ENCODE measurements at places on chromosomes 11 and 22.

- no peak for DNase-seq
These were observed 26.0 kb downstream of the CACNA1I start for GRCh38 chr22:39596601-39597000.

- no peak for DNase-seq
These were observed 1.0 kb downstream of the CBX7 start for GRCh38 chr22:39151329-39151975.

GRCh38 chr22:22955866-22956535 lies 68.4 kb downstream of the IGLL5 start:
- DNase-seq, result peak; percentile 79

DNA sequence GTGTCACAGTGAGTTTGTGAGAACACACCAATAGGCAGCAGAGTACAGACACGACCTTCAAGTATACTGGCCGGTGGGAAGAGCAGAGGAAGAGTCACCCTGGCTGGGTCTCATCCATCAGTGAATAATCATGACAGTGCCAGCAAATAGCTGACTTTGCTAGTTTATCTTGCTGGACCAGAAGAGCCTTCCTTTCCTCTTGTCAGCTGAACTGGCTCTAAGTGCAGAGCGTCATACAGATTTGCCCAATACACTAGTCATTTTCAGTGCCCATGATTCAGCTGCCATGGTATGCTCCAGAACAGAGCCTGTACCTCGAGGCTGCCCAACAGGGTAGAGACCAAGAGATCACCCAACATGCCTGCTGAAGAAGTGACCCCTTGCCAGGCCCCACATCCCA lies 82.9 kb upstream of the TBCEL start:
- no peak for DNase-seq

DNA sequence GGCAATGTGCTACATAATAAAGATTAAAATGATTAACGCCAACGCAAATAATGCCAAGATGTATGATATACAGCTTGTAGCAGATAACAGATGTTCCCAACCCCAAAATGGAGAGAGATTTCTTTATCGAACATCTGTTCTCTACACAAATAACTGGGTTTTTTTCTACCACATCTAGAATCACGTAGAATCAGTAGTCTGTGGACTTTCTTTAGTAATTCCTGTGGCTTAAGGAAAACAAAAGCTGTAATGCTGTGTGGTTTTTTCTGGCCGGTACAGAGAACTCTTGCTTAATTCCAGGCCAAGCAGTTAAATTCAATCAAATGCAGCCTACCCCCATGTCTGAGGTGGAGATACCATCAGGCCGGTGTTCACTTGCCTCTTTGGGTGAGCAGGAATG lies 303.4 kb downstream of the FAT3 start:
- DNase-seq, result no peak

DNA sequence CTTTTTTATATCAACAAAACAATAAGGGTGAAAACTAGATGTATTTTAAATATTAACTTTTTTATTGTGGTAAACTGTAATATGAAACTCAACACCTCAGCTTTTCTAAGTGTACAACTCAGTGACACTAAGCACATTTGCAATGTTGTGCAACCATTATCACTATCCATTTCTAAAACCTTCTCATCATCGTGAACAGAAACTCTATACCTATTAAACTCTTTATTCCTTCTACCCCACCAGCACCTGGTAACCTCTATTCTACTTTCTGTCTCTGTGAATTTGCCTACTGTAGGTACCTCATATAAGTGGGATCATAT lies 9.4 kb downstream of the HORMAD2 start:
- DNase-seq, result no peak

DNA sequence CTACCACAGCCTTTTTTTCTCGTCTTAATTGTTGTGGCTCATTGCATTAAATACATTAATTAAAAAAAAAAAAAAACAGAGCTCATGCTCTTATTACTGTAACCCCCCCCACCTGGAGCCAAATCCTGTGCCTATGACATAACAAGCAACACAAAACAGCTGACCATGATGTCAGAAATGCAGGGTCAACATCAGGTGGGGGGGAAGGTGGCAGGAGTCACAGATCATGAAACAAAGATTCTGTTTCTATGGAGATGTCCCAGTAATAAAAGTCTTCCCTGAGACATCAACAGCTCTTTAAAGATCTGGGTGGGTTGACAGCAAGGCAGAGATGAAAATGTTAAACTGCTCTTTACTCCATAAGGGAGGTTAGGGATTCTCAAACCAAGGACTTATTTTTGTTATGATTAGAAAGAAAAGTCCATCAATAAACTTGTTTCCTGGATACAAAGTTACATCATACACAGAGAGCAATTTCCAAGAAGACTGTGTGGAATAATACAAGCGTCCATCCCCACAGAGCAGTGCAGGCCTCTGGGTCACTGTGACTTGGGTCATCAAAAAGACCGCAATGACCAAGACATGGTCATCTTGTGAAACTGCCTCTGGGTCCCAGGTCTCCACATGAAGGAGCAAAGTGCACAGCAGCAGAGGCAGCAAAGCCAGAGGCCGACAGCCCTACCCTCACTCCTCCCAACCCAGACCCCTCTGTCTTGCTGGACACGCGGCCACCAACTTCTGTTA lies 42.7 kb upstream of the CYP2D6 start:
- no peak for DNase-seq

DNA sequence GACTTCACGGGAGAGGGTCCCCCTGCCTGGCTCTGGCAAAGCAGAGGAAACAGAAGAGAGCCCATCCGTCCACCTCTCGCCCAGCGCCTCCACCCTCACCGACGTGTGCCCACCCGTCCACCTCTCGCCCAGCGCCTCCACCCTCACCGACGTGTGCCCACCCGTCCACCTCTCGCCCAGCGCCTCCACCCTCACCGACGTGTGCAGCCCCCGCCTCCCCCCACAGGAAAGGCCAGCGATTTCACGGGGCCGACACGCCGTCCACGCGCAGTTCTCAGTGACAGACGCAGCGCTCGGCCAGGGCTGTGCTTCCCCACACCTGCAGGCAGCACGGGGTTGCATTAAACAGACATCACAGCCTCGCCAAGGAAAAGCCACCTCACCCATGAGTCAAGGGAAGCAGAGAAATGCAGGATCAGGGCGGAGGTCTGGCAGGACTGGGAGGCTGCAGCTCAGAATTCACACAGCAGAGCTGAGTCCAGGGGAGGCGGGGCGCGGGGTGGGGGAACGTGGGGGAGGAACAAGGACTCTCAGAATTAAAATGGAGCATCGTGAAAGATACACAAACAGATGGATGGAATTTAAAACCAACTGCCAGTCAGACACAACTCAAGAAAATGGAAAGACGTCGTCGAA lies 377.7 kb downstream of the BRD1 start:
- DNase-seq, result no peak

DNA sequence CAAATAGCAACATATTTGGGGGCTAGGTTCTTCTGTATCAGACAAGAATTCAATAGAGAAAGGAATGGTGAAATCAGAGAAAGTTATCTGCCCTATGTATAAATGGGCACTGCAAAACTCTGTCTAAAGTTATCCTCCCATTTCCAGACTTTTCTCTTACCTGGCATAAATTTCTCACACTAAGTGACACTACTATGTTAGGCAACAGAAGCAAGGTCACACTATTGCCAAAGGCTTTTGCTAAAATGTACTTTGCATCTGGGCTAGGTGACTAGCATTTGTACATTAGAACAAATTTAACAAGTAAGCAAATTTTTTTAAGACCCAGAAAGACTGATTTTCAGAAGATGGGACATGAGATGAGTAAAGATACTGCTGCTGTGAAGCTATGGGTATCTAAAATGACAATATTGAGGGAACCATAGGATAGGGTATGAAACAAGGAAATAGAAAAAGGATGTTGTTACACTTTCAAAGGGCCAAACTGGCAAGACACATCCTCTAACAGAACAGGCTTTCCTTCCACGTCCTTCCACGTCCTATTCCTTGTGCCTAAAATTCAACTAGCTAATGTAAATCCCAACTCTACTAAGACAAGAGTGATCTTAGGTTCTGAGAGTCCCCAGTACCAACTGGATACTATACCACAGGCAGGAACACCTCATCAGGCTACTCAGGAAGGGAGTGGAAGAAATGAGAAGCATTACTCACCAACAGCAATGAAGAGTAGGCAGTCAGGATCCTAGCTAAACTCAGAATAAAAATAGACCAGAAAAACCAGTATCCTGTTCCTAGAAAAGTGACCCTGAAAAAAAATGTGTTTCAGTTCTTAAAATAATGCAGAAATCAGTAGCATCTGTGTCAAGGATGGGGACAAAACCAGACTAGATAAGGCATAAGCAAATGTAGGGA lies 22.6 kb downstream of the GDPD4 start:
- no peak for DNase-seq

DNA sequence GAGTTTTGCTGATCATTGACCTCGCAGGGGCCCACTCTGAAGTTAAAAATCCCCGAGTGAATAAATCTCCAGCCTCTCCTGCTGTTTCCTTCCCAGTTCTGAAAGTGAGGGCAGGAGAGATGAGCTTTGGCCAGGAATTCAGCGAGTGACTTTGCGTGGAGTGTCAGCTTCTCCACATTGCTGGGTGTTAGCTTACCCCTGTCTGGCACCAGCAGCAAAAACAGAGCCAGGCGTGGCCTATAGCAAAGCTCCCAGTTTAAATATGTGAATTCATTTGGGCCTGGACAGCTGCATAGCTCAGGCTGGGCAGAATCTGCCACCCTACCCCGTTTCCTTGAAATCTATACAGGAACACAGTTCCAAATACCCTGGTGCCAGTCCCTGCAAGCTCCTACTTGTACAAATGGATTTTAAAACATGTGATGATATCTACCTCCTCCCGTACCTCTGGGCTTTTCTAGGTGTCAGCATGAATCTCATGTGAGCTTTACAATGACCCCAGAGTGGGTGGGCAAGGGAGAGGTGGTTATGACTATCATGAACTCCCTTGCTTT lies 25.6 kb downstream of the TIMP3 start:
- DNase-seq, result no peak

DNA sequence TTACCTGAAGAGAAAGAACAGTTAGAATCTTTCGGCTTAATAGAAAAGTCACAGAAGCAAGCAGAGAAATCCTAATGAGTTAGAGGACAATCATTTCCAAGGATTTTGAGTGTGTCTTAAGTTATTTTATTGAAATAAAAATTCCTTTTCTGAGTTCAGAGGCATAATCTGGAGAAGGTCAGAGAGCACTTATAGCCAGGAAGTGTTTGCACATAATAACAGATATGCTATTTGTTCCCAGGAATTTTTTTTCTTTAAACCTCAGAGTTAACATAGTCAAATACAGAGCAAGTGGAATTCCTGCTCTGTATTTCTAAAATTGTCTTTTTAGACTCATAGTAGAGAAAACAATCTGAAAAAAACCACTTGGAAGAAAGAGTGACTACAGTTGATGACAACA lies 74.3 kb downstream of the SNX19 start:
- DNase-seq, result no peak

DNA sequence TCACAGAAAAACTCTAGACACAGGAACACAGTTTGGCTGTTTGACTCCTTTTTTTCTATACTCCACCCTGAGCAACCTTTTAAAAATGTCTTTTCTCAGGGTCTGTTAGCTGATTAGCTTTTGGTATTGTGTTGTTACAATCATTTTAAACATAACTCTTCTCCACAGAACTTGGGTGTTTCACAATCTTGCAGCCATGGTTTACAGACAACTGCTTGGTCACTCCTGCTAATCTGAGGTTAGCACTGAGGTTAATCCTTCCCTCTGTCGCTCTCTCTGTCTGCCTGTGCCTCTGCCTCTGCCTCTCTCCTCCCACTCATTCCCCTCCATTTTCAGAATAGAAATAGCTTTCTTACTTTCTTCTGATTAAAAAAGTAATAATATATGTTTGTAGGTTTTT lies 62.4 kb upstream of the ZBED5 start:
- DNase-seq, result no peak

DNA sequence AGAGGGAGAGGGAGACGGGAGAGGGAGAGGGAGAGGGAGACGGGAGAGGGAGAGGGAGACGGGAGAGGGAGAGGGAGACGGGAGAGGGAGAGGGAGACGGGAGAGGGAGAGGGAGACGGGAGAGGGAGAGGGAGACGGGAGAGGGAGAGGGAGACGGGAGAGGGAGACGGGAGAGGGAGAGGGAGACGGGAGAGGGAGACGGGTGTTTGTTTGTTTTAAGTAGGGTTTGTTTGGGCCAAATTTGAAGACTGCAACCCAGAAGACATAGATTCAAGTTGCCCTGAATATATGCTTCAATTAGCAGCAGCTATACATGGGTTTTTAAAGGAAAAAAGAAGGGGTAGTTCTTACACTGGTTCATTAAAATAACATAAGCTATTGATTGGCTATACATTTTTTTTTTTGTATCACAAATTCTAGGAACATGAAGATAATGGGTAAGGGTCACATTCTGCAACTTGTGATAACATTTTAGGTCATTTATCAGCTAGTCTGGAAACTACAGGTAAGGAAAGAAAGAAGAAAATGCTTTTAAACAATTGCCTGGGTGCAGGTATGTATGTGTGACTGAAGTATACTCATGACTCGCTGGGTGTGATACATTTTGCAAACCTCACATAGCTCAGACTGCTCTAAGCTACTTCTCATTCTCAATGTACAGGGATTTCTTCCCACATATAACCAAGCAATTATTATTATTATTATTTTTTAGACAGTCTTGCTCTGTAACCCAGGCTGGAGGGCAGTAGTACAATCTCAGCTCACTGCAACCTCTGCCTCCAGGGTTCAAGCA lies 67.3 kb downstream of the MCHR1 start:
- DNase-seq, result no peak

DNA sequence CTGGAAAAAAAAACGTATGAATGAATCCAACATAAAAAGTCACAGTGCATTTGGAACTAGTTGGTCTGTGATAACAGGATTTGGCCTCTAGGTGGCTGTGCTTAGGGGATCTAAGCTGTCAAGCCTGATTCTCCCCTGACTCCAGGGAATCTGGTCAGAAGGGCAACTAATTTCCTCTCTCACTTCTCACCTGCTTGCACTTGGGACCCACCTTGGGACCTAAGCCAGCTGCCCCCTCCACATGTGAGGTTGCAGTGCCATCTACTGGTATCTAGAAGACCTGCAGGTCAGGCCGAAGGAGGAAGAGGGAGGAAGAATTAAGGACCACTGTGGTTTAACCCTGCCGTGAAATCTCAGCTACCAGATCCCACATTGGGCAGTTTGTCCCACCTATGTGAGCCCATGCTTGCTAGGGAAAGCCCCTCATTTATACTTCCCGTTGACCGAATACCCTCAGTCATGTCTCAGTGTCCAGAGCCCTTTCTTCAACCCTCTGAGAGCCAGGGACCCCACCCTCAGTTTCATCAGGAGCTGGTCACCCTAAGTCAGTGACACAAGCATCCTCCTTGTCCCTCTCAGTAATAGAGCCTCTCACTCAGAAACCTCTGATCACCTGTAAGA lies 33.2 kb upstream of the CAVIN3 start:
- DNase-seq, result no peak

DNA sequence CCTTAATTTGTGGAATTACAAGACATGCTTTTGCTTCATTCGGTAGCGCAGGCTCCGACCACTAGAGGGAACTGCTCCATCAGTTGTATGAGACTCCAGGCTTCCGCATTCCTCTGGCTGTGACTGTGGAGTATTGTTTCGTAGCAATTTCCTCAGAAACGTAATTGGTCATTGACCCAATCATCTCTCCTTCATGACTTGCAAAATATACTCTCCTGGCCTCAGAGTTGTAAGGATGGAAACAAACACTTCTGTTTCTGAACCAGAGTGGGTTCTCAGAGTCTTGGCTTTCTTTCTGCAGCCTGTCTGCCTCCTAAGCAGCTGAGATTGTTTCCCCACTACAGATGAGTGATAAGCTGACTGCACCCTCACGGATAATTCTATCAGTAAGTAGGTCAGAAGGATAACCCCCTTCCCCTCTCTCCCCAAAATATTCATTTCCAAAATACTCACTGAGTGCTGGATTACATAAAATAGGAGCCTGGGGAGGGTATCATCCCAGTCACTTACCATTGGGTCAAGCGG lies 146.8 kb upstream of the ZC3H12C start:
- peak; percentile 87 for DNase-seq

- no peak for DNase-seq
These were observed 780.6 kb downstream of the OPCML start for GRCh38 chr11:132751516-132752250.

Measured in posterior cingulate gyrus (tissue), 11 donors.